Activated CD4-positive, alpha-beta T cell treated with anti-CD3 and anti-CD28 coated beads, Interleukin-2, amount 50 U/mL, for 4 hours (primary cell): ENCODE measurements at places on chromosomes 1 and 21.

GRCh38 chr1:23273450-23274133 is 56.3 kb upstream of the HTR1D start:
- DNase-seq: no peak

GRCh38 chr1:159707472-159708260 is 6.7 kb downstream of the CRP start:
- no peak for DNase-seq

- DNase-seq: no peak
Observed at GRCh38 chr1:203046984-203047630, 20.8 kb downstream of the PPFIA4 start.

- DNase-seq: no peak
Observed at GRCh38 chr1:172394811-172395210, 25.7 kb upstream of the C1orf105 start.

DNA sequence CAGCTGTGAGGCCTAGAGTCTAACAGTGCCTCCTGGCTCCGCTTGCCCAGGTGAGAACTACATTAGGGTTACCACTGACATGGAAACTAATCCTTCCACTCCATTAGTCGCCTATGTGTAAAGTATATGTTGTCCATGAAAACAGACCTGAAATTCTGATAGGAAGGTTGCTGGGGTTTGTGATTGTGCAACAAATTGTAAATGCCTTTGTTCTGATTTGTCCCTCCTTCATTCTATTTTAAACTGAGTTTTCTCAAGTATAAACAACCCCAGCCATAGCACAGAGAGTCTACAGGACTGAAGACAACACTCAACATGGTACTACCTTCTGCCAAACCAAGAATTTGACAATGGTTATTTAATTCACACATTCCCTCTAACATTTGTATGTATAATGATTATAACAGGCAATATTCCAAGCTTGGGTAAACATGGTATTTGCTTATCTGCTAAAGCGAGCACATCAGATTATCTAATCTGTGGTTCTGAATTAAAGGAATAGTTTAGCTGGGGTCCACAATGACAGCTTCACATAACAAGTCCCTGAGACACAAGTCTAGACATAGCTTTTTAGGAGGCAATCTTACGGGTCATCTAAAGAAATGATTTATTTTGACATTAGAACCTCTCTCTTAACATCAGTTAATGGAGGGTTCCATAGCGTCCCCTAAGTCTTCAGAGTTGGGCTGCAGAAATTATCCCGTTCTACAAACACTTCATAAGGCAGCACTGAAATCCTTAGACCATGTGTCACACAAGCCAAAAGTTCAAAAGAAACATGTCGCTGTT is 633.0 kb downstream of the SMYD3 start:
- DNase-seq: no peak

GRCh38 chr1:41358131-41359021 is 2.9 kb upstream of the FOXO6 start:
- DNase-seq: no peak

GRCh38 chr1:33375316-33375715 is 54.4 kb upstream of the A3GALT2 start:
- DNase-seq: no peak

DNA sequence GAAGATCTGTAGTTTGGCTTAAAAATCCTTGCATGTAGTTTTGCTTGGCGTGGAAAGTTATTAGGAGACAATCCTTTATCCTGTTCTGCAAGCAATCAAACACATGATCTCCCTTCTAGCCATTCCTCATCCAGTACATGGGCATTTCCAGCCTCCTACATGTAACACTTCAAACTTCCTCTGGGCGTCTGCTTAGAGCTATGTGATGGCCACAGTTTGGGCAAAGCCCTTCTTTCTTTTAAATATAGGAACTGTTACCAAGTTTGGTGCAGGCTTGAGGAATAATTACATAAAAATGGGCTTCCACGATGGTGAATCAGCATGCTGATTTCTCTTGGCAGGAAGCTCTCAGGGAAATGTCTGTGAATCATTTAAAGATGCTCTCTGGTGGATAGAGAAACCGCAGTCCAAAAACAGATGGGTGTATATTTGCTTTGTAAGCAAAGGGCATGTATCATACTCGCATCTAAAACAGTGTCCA is 176.9 kb upstream of the FMN2 start:
- DNase-seq: no peak

DNA sequence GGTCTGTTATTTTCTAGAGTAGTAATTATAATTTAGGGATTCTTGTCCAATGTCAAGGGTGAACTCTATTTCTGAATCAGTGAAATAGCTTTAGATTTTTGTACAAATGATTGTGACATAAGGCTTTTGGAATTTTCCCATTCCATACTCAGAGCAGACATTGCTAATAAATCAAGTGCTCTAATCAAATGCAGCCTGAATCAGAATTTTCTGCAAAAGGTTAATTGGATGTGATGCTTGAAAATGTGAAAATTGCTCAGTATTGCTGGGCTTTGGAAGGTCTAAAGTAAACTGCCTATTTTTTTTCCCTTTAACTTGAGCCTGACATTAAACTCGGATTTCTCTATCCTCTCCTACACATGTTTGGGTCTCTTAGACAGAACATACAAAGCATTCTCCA is 23.2 kb downstream of the SGIP1 start:
- no peak for DNase-seq

DNA sequence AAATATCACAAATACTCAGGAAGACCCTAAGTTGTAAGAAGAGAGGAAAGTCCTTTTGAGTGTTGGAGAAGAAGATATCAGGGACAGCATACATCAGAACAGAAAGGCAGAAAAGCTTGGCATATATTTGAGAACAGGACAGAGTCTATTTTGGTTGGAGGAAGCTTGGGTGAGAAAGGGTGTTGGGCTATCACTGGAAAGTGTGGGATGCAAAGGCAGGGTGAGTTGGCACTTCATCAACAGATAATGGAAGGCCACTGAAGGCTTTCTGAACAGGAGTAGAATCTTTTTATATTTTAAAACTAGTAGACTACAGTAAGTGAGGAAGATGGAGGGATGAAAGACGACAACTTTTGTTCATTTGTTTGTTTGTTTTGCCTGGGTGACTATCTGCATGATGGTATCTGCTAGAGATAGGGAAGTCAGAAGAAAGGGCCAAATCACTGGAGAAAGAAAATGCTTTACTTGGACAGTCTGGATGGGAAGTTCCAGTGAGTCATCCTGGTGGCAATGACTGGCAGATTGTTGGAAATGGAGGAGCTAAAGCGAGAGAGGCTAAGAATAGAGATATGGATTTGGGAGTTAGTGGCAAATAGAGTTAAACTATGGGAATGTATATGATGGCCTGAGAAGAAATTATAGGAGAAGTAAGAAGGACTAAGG is 33.7 kb upstream of the KCNA2 start:
- no peak for DNase-seq

DNA sequence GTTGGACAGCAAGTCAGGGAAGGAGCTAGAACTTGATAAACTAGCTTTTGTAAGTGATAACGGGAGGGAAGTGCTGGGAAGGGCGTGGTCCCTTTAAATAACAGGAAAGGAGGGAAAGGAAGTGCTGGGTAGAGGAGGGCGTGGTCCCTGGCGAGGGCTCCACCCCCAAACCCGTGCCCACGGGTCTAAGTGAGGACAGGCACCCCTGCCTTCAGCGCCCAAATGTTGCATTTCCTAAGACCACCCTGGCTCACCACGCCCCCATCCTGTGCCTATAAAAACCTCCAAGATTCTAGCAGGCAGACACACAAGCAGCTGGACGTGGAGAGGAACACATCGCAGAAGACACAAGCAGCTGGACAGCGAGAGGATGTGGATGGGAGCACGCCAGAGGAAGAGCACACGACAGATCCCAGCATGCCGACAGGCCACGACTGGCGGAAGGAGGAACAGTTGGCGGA is 58.5 kb downstream of the PALMD start:
- DNase-seq: no peak

DNA sequence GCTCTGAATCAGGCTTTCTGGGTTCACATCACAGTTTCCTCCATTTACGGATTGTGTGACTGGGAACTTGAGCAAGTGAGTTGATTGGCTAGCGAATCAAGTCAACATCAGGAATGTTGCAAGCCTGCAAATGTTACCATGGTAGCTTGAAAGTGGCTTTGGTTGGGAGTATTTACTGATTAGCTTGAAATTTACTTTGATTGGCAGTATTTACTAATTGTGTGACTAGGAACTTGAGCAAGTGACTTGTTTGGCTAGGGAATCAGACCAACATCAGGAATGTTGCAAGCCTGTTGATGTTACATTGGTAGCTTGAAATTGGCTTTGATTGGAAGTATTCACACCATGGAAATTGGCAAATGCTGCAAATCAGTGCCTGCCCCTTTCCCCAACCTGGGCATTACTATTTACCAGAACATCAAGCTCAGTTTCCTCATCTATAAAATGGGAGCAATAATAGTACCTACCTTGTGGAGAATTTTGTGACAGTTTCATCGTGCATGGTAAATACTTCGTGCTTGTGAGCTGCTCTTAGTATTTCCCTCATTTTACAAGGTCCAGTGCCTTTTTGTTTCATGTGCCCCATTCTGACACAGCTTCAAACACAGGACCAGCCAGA is 23.1 kb upstream of the B3GALNT2 start:
- no peak for DNase-seq

DNA sequence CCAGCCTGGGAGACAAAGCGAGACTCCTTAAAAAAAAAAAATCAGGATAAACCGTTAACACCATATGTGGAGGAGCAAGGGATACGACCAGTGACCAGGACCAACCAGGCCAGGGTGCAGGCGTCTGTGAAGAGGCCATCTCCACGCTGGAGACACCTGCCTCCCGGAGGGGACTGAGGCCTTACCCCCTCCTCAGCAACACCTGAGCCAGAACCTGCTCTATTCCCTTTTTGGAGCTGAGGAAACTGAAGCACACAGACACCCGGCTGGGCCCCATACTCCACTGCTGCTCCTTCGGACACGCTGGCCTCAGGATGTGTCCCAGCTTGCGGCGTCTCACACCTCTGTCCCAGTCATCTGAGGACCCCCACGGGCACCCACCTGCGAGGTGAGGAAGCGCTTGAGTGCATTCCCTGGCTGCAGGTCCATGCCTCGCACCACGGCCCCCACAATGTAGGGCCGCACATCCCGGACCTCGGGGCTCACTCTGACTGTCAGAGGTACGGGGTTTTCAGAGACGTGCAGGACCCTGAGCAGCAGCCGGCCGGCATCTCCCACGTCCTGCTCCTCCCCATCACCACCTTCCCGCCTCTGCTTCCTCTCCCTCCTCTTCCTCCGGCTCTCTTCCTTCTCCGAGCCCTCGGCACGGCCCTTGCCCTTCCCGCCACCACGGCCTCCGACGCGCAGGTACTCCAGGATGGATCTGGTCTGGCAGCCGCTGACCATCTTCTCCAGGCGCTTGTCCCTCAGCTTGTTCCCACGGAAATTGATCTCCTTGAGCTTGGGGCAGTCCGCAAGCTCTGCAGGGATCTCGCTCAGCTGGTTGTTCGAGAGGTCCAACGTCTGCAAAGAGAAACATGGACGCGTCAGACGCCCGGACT is 9.6 kb downstream of the LRRC47 start:
- no peak for DNase-seq

DNA sequence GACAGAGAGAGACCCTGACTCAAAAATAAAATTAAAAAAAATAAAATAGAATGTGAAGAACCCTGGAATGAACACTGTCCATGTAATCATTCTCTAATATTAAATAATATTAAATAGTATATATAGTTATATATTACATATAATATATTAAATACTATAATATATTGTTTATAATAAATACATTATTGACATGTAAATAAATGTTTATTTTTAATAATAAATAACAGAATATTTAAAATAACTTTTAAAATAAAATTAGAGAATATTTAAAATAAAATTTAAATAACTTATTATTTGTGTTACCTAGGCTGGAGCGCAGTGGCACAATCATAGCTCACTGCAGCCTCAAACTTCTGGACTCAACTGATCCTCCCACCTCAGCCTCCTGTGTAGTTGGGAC is 32.1 kb downstream of the TRAF5 start:
- no peak for DNase-seq

DNA sequence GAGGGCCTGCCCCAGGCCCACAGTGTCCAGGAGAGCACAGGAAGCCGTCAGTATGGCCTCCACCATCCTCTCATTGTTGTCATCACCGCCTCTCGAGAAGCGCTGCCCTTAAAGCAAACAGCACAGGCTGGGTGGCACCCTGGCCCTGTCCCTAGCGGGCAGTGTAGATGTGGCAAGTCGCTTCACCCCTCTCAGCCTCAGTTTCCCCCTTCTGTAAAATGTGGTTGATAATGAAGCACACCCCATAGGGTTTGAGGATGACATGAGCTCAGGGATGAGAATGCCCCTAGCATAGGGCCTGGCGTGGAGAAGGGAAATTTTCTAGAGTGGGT is 13.4 kb downstream of the PLA2G2F start:
- no peak for DNase-seq

DNA sequence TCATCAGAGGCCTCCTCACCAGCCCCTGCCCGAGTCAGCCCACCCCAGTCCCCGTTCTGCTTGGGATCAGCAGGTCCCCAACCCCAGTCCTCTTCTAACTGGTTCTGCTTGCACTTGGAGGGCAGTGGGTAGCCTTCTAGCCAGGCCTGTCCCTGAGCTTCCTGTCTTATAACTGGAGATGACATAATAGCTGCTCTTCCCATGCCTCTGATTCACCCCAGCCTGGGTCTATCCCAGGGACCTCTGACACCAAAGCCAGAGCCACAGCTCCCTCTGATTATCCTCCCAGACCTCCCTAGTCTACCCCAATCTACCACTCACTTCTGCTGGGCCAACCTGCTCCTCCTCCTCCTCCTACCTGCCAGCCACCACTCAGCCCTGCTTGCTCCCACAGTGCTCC is 31.4 kb downstream of the IQGAP3 start:
- DNase-seq: no peak

DNA sequence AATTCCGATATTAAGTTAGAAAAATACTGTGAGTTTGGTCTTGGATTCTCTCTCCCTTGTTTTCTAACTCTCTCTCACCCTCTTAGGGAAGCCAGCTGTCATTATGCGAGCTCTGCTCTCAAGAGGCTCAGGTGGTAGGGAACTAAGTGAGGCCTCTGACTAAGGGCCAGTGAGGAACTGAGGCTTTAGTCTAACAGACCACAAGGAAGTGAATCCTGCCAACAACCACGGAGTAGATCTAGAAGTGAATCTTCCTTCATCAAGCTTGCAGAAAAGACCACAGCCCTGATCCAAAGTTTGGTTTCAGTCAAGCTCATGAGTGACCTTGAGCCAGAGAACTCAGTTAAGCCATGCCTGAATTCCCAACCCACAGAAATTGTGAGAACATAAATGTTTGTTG is 180.1 kb upstream of the PRMT6 start:
- DNase-seq: no peak

GRCh38 chr1:43766086-43766784 is 58.9 kb downstream of the ST3GAL3 start:
- DNase-seq: no peak

DNA sequence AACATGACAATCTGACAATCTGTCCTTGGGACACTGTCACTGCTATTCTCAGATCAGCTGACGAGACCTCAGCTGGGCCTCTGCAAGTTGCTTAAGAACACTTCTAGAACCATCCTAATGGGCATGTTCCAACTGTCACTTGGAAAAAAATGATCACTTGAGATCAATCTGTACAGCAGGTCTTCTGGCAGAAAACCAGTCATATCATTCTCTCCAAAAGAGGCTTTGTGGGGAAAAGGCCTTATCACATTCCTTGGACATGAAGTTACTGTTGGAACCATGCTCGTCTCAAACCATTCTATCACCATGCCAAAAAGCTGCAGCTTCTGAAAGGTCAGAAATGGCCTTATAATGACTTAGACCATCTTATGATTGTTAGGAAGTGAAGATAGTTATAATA is 744.2 kb downstream of the USP25 start:
- DNase-seq: no peak
